ENCODE measurements at places on chromosomes 2 and 18.

- DNase-seq, result no peak
Observed at GRCh38 chr2:173049831-173050230, 25.8 kb upstream of the MAP3K20 start.

DNA sequence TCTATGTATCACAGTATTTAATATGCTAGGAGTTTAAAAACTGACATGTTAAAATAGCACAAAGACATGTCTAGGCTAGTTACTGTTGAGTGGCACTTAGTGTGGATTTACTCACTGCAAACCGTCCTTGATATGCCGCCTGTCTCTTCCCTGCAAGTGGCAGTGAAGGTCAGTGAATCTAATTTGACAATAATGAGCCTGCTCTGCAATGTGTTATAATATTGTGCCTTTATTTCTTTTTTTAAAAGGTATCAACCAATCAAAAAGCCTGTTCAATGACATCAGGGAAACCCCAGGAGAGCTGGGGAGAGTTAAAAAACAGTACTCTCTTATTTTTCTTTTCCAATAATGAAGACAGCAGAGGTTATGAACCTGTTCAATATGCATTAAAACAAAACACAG is 384.1 kb downstream of the ERBB4 start:
- DNase-seq, result no peak

DNA sequence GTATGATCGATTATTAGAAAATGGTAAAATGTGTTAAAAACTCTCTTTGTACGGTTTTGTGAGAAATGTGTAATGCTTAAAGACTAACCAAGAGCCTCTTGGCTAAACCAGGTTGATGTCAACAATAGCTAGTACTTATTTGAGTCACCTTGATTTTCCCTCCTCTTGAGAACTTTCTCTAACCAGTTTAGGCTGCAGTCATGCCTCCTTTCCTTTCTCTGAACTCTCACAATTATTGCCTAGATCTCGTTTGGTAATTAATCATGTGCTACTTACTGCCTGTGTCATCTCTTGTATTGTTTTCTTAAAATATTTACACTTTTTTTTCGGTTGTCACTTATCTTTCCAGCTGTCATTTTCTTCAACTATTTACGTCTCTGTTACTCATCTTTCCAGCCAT is 1.1 kb upstream of the EPC2 start:
- no peak for DNase-seq

GRCh38 chr2:62611854-62612253 is 93.7 kb upstream of the EHBP1 start:
- no peak for DNase-seq

GRCh38 chr2:205957452-205958154 is 128.4 kb downstream of the INO80D start:
- DNase-seq, result no peak

DNA sequence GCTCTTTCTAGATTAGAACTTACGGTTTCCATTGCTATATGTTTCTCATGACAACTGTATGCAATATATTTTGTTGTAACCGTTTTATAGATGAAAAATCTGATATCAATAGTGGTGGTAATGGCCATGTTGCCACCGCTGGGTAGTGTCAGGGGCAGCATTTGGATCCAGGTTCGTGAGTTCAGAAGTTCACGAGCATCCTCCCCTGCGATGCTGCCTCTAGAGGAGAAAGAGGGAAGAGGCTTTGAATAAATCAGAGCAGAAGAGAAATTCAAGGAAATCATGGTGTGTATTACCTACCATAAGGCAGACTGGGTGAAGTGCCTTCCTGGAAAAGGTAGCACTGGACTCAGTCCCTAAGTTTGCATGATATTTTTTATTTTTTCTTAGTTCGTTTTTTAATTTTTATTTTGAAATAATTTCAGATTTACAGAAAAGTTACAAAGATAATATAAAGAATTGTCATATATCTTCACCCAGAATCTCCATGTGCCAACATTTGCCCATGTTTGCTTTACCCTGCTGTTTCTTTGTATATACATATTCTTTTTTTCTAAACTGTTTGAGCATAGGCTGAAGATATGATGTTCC is 3.3 kb upstream of the ZBTB7C start:
- no peak for DNase-seq

DNA sequence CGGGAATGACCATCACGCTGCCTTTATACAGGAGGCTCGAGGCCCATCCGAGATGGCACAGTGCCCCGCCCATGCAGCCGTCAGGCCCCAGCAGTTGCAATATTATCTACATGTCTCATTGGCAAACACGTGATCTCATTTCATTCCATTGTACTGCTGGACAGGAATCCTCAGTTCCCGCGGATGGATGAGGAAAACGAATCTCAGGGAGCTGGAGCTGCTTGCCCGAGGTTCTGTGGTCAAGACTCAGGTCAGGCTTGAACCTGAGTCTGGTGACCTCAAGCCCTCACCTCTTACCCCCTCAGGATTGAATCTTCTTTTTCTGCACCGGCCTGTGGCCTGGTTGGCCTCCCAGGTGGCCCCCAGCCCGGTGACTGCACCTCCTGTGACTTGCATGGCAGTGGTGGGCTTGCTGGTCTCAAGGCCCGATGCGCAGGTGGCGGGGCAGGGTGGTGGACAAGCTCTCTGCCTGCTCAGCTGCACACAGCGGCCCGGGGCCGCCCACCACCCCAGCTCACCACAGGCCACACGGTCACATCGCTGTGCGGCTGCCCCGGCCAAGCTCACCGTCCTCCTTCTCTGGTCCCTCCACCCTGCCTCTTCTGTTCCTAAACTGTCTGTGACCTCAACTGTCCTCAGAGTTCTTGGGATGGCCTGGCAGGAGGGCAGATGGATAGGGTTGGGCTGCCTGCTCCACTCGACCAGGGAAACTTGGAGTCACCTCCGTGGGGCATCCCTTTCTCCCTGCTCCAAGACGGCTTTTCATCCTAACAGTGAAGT is 52.0 kb upstream of the HS6ST1 start:
- no peak for DNase-seq

GRCh38 chr2:109702250-109702985 is 88.3 kb downstream of the SOWAHC start:
- no peak for DNase-seq

- DNase-seq, result no peak
Observed at GRCh38 chr2:189504238-189504637, 63.0 kb downstream of the WDR75 start.

DNA sequence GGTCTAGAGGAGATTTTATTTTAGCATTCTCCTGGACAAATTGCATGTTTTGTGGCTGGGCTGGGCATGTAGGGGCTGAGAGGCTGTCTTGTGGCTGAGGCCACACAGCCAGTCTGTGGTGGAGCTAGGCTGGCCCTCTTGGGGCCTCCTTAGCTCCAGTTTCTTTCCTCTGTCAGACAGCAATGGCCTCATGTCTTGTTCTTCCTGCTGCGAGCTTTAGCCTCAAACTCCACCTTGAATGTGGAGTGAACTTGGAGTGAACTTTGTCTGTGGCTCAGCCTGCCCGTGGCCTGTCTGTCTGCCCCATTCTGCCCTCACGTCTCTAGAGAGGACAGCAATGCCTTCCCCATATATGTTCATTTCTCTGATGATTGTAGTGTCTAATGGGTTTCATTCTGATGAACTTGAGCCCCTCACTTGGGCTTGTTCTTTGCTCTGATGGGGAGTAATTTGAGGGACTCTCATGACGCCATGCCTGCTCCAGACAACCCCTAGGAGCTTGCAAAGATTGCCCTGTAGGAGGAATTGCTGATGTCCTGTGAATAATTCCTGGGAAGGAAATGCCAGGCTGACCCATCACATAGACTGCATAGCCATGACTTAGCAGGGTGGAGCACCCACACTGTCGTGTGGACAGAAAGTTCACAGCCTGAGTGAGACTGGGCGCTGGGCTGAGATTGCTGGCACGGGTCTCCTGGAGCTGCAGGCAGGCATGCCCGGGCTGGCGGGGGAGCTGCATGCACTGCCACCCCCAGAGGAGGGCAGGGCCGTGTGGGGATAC is 42.6 kb downstream of the ASAP2 start:
- no peak for DNase-seq

DNA sequence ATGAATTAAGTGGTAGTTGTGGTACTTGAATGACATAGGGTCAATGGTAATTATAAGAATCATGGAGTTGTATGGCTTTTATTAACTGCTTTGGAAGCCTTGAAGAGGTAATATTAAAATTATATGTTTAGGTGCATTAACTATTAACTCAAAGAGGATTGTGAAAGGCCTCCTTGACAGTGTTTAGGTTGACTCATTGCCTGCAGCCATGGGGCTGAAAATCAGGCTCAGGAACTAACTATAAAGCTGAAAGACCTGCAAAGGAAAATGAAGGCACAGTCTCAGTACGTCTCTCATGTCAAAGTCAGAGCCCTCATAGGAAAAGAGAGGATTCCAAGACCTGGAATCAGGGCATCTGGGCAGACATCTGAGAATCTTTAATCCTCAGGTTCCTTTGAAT is 31.0 kb downstream of the CACNB4 start:
- no peak for DNase-seq

DNA sequence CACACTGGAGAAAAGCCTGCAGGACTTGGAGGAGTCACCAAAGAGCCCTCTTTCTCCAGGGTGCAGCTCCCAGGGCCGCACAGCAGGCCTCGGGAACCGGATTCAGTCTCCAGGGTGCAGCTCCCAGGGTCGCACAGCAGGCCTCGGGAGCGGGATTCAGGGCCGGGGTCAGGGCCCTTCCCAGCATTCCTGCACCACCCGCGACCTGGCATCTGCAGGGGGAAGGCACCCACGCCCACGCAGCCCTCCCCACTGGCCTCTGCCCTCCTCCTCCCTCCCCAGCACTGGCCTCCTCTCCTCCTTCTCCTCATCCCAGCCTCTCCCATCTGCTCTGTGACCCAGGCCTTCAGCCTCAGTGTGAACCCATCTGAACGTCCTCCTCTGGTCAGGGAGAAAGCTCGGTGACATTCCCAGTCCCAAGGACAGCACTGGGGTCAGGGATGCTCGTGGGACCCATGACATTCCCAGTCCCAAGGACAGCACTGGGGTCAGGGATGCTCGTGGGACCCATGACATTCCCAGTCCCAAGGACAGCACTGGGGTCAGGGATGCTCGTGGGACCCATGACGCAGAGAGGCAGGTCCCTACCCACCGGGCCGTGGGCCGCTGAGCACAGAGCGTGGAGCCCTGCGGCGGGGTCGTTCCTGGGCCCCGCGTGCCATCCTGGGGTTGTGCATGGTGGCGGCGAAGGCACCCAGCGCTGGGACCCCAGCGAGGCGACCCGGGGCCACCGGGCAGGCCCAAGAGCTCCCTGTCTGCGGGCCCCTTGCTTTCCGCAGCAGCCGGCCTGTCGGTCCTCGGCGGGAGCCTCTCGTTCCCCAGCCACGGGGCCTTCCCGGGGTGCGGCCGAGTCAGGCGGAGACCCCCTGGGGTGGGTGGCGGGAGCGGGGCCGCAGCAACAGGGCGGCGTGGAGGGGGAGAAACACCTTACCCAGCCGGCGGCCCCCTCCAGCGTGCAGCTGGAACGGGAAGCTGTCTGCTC is 550.2 kb upstream of the SALL3 start:
- DNase-seq, result no peak

- no peak for DNase-seq
Observed at GRCh38 chr18:55515214-55515613, 72.8 kb downstream of the TCF4 start.

DNA sequence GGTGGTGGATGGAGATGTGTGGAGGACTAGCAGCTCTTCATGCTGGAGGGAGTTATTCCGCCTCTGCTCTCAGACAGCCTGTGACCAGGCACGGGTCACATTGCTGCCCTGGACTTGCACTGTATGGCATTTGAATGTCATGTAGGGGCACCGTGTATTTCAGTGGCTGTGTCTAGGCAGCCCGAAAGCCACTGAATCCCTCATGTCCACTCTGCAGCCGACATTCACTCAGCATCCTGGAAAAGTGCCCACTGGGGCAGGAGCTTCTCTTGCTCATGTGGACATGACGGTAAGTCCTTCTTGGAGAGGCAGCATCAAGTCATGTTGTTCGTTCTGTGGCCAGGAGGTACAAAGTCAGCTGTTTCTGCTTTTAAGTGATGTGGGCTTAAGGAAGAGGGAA is 127.9 kb downstream of the SH3RF3 start:
- no peak for DNase-seq

GRCh38 chr2:197926673-197927072 is 122.3 kb downstream of the PLCL1 start:
- DNase-seq, result no peak

DNA sequence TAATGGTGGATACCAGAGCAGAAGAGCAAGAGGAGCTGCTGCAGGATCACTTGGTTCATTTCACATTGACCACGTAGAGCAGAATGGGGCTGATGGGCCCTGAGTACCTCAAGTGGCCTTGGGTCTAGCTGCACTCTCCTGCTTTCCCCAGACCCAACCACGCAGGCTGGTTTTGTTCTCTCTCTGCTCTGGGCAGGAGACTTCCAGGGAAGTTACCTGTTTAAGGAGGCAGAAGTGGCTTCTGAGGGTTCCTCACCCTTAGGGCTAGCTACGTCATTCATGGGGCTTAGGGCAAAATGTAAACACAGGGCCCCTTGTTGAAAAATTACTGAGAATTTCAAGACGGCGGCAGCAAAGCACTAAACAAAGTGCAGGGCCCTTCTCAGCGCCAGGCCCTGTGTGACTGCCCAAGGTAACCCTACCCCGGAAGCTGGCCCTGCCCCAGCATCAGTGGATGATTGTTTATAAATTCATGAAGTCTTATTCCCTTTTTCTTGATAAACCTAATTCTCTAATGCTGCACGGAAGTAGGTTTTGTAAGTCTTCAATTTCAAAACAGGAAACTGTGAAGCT is 75.9 kb downstream of the TMEM182 start:
- no peak for DNase-seq

DNA sequence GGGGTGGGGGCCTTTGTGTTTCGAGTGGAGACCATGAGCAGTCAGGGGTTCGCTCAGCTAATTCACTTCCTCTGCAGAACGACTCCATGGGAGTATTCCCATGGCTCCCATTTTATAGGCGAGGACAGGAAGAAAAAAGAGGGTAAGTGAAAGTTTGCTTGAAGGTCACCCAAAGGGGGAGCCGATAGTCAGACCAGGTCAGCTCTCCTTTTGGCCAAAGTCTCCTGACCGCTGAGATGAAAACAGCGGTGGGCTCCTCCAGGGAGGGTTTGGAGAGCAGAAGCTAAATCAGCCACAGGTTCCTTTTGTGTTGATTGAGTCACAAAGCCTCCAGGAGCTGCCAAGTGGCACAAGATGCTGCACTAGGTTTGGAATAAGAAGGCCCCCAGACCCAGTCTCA is 34.1 kb upstream of the CTAGE1 start:
- DNase-seq, result no peak

- no peak for DNase-seq
Observed at GRCh38 chr2:168796583-168797285, 5.7 kb upstream of the NOSTRIN start.

- DNase-seq, result no peak
Observed at GRCh38 chr2:32836933-32837332, 109.8 kb upstream of the LTBP1 start.

DNA sequence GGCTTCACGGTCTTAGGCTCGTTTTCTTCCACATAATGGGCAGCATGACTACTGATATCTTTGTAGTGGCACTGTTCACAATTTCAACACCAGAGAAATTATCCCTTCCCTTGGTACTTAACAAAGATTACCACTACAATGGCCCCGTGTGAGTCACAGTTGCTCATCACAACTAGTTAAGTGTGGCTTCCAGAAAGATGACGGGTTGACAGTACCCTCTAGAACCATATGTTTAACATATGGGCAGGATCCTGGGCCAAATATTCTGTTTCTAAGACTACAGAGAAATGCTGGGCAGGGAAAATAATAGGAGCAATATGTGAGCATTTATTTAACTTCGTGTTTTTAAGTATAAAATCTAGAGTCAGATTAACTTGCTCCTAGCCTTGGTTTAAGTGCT is 780.1 kb upstream of the LINC00305 start:
- DNase-seq, result no peak

GRCh38 chr2:112750560-112750843 is 13.9 kb downstream of the CKAP2L start:
- DNase-seq, result no peak

GRCh38 chr2:3463186-3463835 is 56.0 kb downstream of the ADI1 start:
- no peak for DNase-seq

- DNase-seq, result no peak
Observed at GRCh38 chr2:226701052-226701451, 98.6 kb downstream of the IRS1 start.

All from stimulated activated CD4-positive, alpha-beta T cell treated with anti-CD3 and anti-CD28 coated beads, Interleukin-1b, Interleukin-23, amount 100 ng/mL, for 1 hour (primary cell).